MCF 10A (cell line): ENCODE measurements at places on chromosomes 7 and 10.

GRCh38 chr7:99121496-99122021, 22.3 kb downstream of the SMURF1 start:
- DNase-seq = no peak

GRCh38 chr10:9910446-9910845, 1107.2 kb upstream of the CELF2 start:
- no peak for DNase-seq

- no peak for DNase-seq
These were observed 23.9 kb upstream of the ZNF273 start for GRCh38 chr7:64879086-64879730.

DNA sequence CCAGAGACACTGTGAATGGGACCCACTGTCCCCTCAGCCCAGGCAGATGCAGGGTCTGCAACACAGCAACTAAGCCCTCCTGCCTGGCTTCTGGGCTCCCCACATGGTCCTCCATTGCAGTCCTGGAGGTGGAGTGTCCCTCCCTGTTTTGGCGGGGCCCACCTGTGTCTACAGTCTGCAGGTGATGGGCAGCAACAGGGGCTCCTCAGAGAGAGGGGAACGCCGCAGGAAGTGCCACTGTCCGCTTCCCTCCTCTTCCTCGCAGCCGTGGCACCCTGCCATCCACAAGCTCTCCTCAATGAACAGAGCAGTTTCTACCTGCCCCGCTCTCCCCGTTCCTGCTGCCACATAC, 9.3 kb downstream of the CAMK2G start:
- no peak for DNase-seq

- no peak for DNase-seq
These were observed 64.5 kb upstream of the MRLN start for GRCh38 chr10:59817773-59818172.

DNA sequence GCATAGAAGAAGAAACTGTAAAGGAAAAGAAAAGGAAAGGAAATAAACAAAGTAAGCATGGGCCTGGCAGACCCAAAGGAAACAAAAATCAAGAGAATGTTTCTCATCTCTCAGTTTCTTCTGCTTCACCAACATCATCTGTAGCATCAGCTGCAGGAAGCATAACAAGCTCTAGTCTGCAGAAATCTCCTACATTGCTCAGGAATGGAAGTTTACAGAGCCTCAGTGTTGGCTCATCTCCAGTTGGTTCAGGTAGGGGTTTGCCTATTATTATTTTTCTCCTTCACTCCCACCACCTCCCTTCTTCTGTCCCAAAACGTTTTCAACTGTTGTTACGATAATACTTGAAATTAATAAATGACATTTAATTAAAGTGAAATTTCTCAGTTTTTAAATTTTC, 139.6 kb downstream of the MLLT10 start:
- DNase-seq = no peak

- DNase-seq = no peak
These were observed 102.6 kb downstream of the TPST1 start for GRCh38 chr7:66307591-66308215.

DNA sequence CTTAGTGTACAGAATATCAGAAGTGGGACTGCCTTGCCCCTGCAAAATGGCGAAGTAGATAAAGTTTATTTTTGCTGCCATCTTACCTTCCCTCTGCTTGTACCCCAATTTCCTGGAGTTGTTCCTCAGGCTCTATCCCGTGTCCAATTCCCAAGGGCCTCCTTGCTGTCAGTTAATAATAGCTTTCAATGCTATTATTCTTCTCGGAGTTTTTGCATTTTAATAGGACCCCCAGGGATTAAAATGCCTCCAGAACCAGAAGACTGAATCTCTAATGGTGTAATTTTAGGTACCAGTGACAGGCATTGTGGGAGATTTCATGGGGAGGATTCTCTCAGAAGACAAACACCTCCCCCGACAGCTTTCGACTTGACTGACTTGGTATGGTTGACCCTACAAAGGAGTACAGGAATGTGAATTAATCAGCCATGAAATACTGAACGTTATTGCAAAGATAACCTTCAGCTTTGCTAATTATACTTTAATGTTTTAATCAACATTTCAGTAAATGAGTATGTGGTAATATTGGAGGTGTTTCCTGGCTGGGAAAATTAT, 75.2 kb downstream of the ZNF22 start:
- no peak for DNase-seq

GRCh38 chr10:69172241-69172982, 7.6 kb upstream of the SUPV3L1 start:
- DNase-seq = no peak

DNA sequence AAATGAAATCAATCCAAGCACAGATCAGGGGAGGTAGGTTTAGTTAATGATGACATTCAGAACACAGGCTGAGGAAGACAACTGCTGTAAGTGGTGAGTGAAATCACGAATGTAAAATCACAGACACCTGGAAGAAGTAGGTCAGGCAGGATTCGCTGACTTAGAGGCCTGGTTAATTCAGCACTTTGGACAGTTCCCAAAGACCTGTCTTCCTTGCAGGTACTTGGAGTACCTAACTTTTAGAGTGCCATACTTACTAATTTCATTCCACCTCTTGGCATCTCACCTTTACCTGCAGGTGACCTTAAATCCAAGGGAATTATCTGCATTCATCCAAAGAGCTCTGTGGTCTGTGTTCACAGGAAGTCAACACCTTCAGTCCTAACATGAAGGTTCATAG, 822.3 kb downstream of the PHTF2 start:
- DNase-seq = peak; percentile 50

- DNase-seq = no peak
These were observed 139.5 kb downstream of the IDE start for GRCh38 chr10:92434385-92434784.

DNA sequence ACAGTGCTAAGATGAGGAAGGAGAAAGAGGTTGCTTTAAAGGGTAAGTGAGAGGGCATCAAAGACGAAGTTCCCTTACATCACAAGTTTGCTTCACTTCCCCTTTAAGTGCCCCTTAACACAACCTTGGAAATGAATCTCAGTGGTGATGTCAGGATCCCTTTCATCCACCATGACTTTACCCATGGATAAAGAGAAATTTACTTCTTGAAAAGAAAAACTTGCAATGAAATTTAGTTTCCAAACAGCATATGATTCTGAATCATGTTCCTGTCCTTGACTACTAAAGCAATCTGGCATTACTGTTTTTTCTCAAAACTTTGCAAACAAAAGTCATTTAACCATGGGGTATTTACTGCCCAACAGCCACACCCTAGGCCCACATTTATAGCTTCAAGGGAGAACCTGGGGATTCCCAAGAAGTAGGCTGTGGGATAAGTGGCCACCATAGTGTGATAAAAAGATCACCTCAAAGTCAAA, 135.9 kb downstream of the ITGB8 start:
- no peak for DNase-seq

GRCh38 chr10:3636356-3637181, 148.4 kb downstream of the KLF6 start:
- peak; percentile 86 for DNase-seq

DNA sequence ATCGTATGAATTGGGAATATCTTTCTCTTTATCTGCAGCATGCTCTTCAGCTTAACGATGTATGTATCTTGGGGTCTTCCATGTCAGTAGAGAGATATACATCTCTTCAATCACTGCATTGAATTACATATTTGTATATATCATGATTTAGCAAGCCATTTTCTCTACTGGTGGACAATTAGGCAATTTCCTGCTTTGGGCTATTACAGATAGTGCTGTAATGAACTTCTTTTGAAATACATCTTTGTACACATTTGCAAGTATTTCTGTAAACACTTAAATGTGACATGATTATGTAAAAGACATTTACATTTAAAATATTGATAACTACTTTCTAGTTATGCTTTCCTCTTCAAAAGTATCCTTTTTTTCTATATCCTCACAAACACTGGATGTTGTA, 199.0 kb downstream of the PPP1R9A start:
- peak; percentile 8 for DNase-seq

- DNase-seq = peak; percentile 68
These were observed 279.2 kb downstream of the PRPF18 start for GRCh38 chr10:13865758-13866491.

DNA sequence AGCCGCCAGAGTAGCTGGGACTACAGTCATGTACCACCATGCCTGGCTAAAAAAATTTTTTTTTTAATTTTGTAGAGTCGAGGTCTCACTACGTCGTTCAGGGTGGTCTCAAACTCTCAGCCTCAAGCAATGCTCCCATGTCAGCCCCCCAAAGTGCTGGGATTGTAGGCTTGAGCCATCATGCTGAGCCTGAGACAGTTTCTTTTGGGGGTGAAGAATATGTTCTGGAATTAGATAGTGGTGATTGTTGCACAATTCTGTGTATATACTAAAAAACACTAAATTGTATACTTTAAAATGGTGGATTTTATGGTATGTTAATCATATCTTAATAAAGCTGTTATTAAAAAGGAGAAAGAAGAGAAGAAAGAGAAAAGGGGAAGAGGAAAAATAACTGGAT, 1.5 kb downstream of the CUZD1 start:
- no peak for DNase-seq

DNA sequence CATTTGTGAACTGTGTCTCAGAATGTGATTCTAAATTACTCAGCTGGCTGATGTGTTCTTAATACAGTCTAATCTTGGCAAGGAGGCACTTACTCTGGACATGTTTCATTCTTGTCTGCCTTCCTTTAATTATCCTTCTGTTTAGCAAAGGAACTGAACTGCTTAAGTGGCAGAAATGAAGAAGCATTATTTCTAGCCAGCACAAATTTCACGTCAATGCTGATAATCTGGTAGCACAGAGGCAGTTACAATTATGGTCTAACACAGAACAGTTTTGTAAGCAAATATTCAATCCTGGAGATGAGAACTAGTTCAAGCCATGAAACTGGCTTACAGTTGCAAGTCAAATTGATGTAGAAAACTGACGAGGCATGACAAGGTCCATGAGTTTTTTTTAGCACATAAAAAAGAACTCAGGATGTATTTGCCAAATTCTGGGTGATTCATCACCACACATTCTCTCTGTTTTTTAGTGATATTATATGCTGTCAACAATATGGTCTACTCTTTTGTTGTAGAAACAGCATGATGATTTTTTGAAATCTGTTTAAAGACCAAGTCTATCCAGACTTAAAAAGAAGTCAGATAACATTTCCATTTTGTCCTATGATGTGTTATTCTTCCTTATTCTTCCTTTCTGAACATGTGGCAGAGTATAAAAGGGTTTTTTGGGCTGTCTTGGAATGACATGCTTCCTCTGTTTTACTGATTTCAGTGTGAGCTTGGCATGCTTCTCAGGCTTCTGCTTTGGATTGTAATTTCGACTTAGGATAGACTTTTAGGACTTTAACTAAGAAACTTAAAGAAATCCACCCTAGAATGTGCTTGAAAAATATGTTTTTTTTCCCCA, 154.8 kb downstream of the DNAJB9 start:
- no peak for DNase-seq

DNA sequence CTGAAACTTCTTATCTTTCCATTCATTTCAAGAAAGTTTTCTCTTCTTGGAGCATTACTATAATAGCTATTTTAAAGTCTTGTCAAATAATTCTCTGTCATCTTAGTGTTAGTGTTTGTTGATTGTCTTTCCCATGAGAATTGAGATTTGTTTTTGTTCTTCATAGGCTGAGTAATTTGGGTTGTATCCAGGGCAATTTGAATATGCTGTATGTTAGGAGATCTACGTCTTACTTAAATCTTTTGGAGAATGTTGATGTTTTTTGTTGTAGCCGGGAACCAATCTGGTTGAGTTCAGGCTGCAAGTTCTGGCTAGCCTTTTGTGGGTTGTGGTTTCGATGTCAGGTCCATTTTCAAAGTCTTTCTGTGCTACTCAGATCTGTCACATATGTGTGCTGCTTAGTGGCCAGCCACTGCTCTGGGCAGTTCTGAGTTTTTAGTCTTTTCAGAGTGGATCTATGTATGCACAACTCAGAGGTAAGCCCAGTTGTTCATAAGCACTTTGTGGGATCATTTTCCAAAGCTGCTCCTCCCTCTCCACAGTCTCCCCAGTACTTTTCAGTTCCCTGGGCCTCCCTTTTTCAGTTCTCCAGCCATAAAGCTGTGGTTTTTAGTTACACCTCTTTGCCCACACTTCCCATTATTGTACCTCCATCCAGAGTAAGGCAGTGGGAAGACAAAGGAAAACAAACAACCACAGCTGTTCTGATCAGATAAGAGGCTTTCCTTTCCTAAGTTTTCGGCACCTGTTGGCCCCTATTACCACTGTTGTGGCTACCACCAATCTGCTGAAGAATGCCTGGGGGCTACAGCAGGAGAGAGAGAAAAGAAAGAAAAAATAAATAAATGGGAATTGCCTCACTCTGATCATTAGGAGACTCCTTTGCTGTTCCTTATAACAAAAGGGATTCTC, 4.7 kb upstream of the CCNJ start:
- no peak for DNase-seq

DNA sequence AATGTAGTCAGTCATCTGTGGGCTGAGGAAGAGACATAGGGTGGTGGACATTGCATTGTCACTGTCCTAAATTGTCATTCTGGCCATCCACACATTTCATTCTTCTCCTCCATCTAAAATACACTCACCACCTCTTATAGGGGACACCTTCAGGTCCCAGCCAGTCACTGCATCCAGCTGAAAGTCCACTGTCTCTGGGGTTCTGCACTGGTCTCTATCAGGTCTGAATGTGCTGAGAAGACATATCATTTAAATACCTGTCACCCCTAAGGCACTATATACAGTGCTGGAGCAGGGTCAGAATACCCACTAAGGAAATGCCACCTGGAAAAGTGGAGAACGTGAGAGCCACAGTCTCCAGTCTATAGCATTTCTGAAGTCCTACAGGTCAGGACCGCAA, 29.6 kb downstream of the SH2D4B start:
- no peak for DNase-seq

GRCh38 chr10:7768417-7768816, 19.4 kb downstream of the KIN start:
- no peak for DNase-seq

DNA sequence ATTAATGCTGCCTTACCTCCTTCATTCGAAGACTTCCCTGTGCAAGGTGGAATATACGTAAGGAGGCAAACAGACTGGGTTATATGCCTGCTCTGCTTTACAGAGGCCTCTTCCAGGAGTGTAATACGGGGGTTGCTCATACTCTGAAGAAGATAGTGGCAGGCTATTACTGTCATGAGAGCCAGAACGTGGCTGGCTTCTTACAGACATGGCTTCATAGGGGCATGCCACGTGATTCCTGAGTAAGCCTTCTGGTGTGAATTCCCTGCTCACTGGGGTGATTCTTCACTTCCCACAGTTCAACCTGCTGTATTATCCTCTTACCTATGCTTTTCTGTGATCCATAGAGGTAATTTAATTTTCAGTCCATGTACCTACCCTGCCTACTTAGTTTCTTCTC, 141.8 kb downstream of the ST7 start:
- DNase-seq = no peak

GRCh38 chr7:25684360-25684759, 456.1 kb upstream of the NPVF start:
- no peak for DNase-seq
